ENCODE measurements at places on chromosomes 5 and 9. TPM values are rescaled to one million over a fixed set of nuclear protein-coding genes. Genes with fewer than 3 reads are reported as not detected.

DNA sequence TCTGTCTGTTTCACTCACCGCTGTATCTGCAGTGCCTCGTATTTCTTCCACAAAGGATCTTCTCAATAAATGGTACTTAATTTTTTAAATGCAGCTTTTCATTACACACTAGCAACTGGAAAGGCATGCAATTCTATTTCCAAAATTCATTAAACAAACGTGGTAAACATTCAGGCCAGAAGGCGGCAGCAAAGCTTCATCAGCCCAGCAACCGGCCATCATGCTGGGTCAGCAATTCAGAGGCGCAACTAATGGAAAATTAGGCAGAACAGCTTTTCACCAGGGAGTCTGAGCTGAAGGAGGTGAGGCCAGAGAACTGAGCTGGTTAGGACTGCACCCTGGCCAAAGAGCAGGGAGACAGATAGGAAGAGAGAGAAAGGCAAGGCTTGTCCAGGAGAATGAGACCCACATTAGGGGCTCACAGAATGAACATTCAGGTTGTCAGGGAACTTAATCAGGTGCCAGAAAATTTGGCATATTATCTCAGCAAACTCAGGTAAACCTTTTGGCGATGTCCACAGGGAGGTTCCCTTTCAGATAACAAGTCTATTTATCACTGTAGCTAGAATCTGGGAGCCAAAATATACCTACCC lies 17.7 kb upstream of the RNF180 start:
- peak; percentile 42 for DNase-seq

DNA sequence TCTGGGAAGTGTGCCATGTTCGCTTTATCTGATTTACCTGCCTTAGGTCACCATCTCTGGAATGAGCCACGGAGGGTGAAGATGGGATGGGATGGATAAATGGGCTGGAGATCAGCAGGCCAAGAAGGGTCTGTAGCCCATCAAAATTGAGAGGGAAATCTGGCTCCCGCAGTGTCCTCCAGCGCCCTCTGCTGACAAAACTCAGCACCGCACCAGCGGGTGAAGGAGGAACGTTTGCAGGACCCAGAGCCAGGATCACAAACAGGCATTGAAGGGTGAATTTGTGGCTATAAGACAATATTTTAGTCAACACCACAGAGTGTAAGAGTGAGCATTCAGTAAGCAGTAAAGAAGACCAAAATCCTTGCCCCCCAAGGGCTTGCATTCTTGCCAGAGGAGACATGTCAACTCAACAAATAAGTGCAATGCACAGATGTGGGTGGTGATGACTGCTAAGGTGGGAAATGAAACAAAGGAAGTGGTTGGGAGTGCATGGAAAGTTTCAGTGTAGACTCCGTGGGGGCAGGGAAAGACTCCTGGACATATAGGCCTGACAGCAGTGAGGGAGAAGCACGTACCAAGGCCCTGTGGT lies 124.4 kb downstream of the TENT4A start:
- DNase-seq, result peak; percentile 39

DNA sequence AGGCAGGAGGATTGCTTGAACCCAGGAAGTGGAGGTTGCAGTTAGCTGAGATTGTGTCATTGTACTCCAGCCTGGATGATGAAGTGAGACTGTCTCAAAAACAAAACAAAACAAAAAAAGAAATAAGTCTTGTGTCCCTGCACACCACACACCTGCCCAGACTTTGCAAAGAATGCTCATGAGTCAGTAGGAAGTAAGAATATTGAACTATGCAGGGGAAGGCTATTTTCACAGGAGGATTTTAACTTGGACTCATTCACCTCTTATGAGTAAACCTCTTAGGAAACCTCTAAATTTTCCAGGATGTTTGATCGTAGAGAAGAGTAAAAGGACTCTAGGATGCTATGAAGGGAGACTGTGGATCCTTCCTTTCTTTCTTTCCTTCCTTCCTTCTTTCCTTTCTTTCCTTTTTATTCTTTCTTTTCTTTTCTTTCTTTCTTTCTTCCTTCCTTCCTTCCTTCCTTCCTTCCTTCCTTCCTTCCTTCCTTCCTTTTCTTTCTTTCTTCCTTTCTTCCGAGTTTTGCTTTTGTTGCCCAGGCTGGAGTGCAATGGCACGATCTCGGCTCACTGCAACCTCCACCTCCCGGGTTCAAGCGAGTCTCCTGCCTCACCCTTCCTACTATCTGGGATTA lies 96.7 kb upstream of the CLINT1 start:
- peak; percentile 27 for DNase-seq

GRCh38 chr5:148833122-148833521 lies 6.7 kb downstream of the ADRB2 start:
- DNase-seq, result no peak

DNA sequence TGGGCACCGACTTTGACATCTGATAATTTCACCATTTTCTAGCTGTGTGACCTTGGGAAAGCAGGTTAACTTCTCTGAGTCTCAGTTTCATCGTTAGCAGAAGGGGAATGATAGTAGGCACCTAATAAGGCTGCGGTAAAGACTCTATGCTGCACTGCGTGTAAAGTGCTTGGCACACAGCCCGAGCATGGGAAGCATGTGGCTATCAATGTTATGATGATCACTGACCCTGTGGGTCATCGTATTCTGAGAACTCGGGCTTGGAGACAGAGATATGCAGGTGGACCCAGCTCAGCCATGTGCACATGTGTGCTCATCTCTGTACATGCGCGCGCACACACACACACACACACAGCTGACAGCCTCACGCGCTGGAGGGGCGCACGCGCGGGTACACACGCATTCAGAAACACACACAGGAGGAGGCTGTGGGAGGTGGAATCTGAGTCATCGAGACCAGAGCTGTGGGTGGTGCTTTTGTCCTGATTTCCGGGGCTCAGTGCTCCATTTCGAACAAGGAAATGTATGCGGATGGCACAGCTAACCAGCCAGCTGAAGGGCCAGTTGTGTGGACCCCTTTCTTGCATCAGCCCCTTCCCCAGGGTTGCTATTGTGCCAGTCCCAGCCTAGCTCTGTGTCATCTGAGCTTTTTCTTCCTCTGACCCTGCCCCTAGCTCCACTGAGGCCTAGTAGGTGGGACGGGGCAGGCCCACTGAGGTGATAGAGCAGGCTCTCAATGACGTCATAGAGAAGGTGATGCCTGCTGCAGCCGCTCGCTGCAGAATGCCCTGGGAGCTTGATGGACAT lies 11.1 kb upstream of the ARAP3 start:
- DNase-seq, result peak; percentile 42

GRCh38 chr9:129125478-129125877 lies 14.3 kb downstream of the PTPA start:
- DNase-seq, result peak; percentile 64

- peak; percentile 95 for DNase-seq
These were observed 20.0 kb upstream of the SPATA31E1 start for GRCh38 chr9:87862536-87863268.

DNA sequence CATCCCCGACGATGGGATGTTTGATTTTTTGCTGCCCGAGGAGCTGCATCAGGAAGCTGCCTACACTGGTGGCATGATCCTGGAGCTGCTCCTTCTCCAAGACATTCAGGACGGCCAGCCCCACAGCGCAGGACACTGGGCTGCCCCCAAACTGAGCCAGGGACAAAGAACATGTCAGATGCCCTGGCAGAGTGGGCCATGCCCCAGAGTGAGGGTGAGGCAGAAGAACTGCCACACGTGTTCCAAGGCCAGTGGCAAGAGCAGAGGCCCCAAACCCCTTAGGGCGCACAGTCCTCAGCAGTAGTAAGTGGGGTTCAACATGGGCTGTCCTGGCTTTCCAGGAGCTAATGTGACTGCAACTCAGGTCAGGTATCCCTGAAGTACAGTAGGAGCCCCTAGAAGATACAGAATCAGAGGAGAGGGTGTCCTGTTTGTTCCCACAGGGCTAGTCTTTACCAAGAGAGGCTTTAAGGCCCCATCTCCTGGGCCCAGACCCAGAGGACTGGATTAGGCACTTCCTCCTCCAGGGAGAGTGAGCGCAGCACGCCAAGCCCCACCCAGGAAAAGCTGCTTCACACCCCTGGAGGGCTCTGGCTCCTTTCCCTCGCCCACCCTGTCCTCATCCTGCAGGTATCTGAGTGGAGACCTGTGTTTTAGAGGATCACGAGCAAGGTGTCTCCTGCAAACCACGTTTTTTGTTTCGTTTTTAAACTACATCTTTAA lies 11.1 kb downstream of the HNRNPAB start:
- DNase-seq, result no peak

- no peak for DNase-seq
These were observed 27.3 kb upstream of the HSPA9 start for GRCh38 chr5:138602371-138603000.

- no peak for DNase-seq
These were observed 26.0 kb downstream of the ERCC6L2 start for GRCh38 chr9:95901506-95901905.

GRCh38 chr9:13778631-13779030 lies 499.1 kb upstream of the MPDZ start:
- no peak for DNase-seq

GRCh38 chr5:115333164-115333563 lies 36.7 kb upstream of the CCDC112 start:
- peak; percentile 47 for DNase-seq

DNA sequence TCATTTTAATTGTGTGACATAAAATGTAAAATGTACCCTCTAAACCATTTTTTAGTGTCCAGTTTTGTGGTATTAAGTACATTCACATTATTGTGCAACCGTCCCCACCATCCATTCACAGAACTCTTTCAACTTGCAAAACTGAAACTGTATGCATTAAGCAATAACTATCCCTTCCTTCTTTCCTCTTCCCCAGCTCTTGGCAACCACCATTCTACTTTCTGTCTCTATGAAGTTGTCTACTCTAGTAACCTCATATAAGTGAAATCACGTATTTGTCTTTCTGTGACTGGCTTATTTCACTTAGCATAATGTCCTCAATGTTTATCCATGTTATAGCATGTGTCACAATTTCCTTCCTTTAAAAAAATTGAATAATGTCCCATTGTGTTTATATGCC lies 142.4 kb downstream of the C9orf152 start:
- no peak for DNase-seq

GRCh38 chr5:157570531-157571200 lies 4.9 kb downstream of the ADAM19 start:
- DNase-seq, result no peak

- no peak for DNase-seq
These were observed 420.6 kb upstream of the SLC30A5 start for GRCh38 chr5:68673106-68673822.

The FRRS1L gene
- total RNA-seq, result not detected

The LPAR1 gene
- total RNA-seq, result 2.7 TPM

The CTSV gene
- 0.37 TPM for total RNA-seq
